ENCODE measurements at places on chromosomes 11 and 22.

- peak; percentile 100 for DNase-seq
Measured at GRCh38 chr11:75031224-75031753, 42.6 kb downstream of the NEU3 start.

DNA sequence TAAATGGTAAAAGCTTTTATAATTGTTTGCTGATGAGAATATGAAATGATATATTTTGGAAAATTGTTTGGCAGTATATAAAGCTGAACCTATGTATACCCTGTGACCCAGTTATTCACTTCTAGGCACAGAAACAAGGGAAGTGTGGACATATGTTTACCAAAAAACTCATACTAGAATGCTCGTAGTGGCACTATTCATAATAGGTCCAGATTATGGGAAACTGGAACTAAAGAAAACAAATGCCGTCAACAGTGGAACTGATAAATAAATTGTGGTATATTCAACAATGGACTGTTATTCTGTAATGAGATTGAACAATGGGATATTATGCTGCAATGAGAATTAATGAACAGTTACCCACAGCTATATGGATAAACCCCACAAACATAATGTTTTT lies 32.8 kb downstream of the CSTPP1 start:
- DNase-seq: no peak

- DNase-seq: no peak
Measured at GRCh38 chr22:30009478-30009877, 70.8 kb upstream of the HORMAD2 start.

GRCh38 chr22:20423008-20423905 lies 14.4 kb downstream of the SCARF2 start:
- DNase-seq: no peak

DNA sequence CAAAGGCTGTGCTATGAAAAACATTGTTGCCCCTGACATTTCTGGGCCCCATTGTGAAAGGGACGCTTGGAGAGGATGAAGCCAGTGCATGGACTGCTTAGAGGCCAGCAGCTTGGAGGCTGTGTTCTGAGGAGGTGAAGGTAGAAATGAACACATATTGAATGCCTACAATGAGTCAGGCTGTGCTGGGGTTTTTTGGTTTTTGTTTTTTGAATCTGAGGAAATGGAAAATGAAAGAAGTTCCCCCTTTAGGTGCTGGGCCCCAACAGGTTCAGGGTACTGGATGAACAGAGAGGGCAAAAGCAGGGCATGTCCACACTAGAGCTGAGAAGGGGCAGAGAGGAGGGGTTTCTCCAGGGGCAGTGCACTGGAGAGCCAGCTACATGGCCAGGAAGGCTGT lies 166.1 kb upstream of the API5 start:
- DNase-seq: no peak

DNA sequence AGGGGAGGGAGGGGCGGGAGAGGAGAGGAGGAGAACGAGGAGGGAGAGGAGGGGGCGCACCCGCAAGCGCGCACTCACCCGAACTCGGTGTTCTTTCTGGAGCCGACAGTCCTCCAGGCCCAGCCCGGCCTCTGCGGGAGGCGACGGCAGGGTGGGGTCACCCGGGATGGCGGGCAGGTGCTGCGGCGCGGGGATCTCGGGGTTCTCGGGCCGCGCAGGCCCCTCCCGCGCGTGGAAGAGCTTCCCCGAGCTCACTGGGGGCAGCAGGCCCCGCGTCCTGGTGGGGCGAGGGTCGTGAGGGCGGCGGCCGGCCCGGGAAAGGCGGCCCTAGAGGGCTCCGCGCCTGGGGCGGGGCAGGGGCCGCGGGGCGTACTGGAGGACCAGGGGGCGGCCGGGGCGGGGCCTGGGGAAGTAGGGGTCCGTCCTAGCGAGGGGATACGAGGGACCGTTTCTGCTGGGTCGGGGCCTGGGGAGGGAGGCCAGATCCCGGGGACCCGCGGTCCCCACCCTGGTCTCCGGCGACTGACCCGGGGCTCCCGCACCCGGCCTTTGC lies 5.2 kb downstream of the LMNTD2 start:
- no peak for DNase-seq

DNA sequence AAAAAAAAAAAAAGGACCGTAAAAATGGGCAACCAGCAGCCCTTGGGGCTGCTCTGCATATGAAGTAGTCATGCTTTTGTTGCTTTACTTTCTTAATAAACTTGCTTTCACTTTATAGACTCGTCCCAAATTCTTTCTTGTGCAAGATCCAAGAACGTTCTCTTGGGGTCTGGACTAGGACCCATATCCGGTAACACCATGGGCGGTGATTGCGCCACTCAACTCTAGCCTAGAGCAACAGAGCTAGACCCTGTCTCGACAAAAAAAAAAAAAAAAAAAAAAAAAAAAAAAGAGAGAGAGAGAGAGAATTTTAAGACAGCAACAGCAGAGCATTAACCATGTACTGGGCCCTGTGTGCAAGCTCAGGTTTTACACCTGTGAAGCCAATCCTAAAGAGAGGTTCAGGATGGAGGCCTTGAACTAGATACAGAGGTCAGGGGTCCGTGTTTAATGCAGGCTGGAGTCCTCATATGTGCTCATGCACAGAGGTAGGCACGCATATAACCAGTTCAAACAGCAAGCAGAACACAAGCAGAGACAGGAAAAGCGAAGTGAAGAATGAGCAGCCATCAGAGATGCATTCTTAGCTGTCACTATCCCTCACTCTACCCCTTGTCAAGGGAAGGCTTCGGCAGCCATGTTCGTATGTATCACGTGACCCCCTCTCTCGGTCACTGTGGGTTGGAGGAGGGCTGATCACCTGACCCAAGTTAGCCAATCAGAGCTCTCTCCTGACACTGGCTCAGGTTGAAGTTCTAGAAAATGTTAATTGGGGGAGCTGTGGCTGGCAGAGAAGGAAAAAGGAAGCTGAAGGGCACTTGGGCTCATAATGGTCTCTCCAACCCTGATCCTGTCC lies 16.7 kb upstream of the SYT12 start:
- peak; percentile 93 for DNase-seq

GRCh38 chr22:33111491-33111890 lies 53.3 kb upstream of the SYN3 start:
- DNase-seq: no peak

DNA sequence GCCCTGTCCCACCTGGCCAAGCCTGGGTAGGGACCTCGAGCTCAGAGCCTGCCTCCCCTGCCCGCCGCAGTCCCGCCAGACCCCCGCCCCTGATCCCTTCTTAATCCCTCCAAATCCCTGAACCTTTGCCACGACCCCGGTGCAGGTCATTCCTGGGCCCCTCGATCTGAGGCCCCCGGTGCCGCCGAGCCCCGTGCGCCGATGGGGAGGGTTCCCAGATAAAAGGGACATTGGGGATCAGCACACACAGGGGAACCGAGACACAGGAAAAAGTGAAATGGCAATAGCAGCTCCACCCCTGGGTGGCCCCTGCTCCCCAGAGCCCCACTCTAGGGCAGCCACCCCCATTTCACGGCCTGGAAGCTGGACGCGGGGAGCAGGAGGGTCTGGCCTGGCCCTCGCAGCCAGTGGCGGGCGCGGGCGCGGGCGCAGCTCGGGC lies 1.3 kb upstream of the WNT7B start:
- DNase-seq: no peak

- no peak for DNase-seq
Measured at GRCh38 chr22:48050836-48051235, 1288.4 kb downstream of the TBC1D22A start.

GRCh38 chr11:131598305-131598704 lies 227.9 kb downstream of the NTM start:
- DNase-seq: no peak

GRCh38 chr11:66211100-66211499 lies 57.3 kb upstream of the RAB1B start:
- no peak for DNase-seq

DNA sequence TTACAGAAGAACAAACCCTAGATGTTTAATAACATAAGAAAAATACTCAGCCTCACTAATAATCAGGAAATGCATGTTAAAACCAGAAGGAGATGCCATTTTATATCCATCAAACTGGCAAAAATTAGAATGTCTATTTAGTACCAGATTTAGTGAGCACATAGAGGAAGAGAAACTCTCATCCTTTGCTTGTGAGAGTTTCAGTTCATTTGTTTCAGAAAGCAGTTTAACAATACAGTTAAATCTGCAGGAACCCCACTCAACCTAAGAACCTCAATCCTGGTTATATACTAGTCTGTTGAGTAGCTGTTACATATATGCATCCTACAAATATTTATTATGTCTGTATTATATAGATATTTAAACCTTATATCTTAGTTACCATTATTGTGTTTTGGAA lies 172.6 kb downstream of the WNT11 start:
- no peak for DNase-seq

DNA sequence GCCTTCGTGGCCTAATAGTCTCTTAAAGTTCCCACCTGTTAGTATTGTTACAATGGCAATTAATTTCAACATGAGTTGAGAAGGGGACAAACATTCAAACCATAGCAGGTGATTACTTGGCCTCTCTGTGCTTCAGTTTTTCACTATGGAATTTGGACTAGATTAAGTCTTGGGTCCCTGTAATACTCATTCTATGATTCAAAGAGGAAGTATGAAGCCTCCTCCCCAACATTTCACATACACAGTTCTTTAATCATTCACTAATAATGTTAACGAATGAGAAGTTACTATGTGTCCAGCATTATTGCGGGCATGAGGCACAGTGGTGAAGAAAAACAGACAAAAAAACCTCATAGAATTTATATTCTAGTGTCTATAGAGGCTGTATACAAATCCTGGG lies 19.9 kb upstream of the USP47 start:
- DNase-seq: no peak

- no peak for DNase-seq
Measured at GRCh38 chr11:65439331-65440181, 17.0 kb downstream of the NEAT1 start.

- no peak for DNase-seq
Measured at GRCh38 chr11:441418-442274, at the start of gene ANO9. Gene ANO9, minus strand, starts transcription at chr11:442011. Its CDS starts 85 bp downstream, at chr11:441926.

DNA sequence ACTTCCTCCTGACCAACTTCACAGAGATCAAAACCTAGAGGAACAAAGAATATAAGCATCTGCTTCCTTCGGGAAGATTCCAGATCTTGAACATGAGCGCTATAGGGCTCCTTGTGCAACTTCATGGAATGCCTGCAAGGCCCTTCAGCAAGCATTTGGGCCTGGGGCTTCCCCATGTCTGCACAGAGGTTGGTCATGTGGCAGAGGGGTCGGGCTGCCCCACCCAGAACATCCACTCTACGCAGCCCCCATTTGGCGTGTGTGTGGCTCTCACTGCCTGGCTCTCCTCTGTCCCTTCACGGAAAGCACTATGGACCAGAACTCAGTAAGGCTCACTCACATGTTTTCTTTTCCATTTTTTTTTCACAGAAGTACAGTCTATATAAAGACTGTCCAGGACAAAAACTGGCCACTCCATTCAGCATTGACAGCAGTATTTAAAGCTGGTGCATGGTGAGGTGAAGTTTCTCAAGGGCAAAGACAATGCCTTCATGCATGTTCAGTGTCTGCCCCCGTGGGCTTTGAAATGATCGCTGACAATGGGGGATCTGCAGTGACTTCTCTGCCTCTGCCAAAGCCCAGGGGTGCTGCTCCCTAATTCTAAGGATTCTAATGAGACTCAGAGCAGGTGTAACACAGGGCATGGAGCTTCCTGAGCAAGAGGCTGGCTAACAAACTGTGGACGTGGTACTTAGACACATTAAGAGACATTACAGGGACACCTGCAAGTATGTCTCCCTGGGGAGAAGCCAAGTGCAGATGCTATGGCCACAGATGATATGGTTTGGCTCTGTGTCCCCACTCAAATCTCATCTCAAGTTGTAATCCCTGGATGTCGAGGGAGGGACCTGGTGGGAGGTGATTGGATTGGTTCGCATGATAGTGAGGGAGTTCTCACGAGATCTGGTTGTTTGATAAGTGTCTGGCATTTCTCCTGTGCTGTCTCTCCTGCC lies 66.5 kb upstream of the PITPNB start:
- DNase-seq: no peak

GRCh38 chr11:123594188-123594901 lies 60.1 kb downstream of the SCN3B start:
- DNase-seq: no peak

GRCh38 chr11:65424205-65425104 lies 1.9 kb downstream of the NEAT1 start:
- DNase-seq: peak; percentile 79

All from OCI-M1 (cell line).